ENCODE measurements at places on chromosomes 1 and 21.

GRCh38 chr1:245937316-245938045 is 569.6 kb downstream of the SMYD3 start:
- DNase-seq, result no peak

- no peak for DNase-seq
Measured at GRCh38 chr1:31839662-31840343, 24.0 kb upstream of the SPOCD1 start.

- no peak for DNase-seq
Measured at GRCh38 chr1:86289746-86290145, 106.4 kb downstream of the ODF2L start.

DNA sequence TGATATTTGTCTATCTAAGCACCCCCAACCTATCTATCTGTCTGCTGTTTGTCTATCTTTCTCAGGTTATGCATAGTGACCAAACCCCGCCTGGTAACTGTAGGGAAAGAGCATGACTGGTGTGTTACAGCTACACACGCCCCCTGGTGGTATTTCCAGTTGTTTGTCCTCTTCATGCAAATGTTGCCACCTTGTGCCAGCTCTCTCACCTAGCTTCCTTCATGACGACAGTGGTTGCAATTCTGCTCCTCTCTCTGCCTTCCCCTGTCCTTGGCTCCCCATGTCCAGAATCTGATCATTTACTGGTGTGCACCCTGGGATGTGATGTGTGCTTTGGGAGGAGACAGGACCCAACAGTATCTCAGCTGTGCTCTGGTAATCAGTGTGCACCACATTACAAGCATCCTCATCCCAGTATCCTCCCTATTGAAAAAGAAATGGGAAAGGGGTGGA is 8.1 kb upstream of the INKA2 start:
- peak; percentile 73 for DNase-seq

DNA sequence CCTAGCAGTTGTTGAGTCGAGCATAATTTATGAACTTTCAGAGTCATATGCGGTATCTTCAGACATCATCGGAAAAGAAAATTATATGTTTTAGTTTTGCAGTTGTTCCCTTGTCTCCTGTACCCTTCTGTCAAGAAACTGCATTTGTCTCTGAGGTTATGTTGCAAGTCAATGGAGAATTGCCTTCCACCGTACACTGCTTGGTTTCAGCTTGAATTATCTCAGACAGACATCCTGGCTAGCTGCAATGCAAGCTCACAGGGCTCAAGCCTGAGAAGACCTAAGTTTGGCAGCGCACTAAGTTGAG is 156.0 kb downstream of the NFIA start:
- no peak for DNase-seq

DNA sequence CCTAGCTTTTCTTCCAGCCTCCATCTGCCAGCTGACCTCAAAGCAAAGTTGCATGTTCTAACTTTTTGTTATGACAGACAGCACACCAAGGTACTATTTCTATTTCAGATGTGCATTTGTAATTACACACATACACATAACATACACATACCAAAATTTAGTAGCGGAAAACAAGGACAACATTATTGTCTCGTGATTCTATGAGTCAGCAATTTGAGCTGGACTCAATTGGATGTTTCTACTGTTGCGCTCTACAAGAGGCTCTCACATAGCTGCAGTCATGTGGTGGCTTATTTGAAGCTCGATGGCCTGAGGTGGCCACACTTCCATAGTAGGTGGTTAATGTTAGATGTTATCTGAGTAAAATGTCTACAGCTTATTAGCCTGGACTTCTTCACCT is 1010.1 kb upstream of the B3GALT2 start:
- no peak for DNase-seq

- DNase-seq, result no peak
Measured at GRCh38 chr1:37092937-37093336, 58.6 kb upstream of the GRIK3 start.

GRCh38 chr21:29810871-29811270 is 128.9 kb downstream of the GRIK1 start:
- no peak for DNase-seq

- DNase-seq, result no peak
Measured at GRCh38 chr1:119910618-119911017, 14.3 kb upstream of the ADAM30 start.

Measured in fibroblast of skin of back (primary cell).